ENCODE measurements at places on chromosomes 5 and 9. TPM values are rescaled to one million over a fixed set of nuclear protein-coding genes. Genes with fewer than 3 reads are reported as not detected.

The SLCO6A1 gene
- total RNA-seq, result not detected

The COL15A1 gene
- 33.2 TPM for total RNA-seq

The NPM1 gene
- total RNA-seq, result 394 TPM

The MYMK gene
- total RNA-seq, result not detected

The PCA3 gene
- not detected for total RNA-seq

The CLIC3 gene
- total RNA-seq, result 222 TPM
